ENCODE measurements at places on chromosomes 4 and X.
A peak's percentile ranks its signal among the peaks of the same experiment; 100 is the strongest.

DNA sequence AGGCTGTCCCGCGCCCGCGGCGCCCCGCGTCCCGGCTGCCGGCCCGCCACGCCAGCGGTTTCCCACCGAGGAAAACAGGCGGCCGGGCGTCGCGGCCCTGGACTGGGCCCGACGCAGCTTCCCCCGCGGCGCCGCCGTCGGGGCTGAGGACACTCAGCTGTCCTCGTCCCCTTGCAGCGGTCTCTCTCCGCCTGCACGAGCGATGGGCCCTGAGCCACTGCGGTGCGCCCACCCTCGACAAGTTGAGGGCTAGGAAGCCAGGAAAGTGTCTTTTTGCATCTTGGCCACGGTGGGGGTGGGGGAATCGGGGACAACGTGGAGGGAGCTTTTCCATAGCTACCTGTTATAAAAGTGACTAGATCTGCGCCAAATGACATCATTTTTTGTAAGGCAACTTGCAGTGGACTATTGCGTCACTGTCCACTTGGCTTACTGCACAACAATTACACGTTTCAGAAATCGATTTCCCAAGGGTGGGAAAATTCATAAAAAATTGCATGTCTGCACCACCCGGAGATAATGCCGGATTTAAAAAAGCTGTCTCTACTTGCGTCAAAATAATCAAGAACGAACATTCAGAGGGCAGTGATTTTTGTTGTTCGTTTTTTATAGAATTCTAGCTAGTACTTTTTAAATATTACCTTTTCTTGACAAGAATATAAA is 1.1 kb downstream of the KLHL15 start:
- DNase-seq = no peak

GRCh38 chrX:141652286-141652685 is 46.3 kb downstream of the SPANXD start:
- no peak for DNase-seq

- no peak for DNase-seq
Measured at GRCh38 chr4:69773484-69773883, 13.1 kb upstream of the SULT1B1 start.

GRCh38 chrX:100680756-100681155 is 36.8 kb downstream of the SRPX2 start:
- no peak for DNase-seq

GRCh38 chr4:86653237-86653865 is 59.2 kb downstream of the PTPN13 start:
- no peak for DNase-seq

GRCh38 chr4:169114341-169114974 is 104.4 kb upstream of the CBR4 start:
- no peak for DNase-seq

DNA sequence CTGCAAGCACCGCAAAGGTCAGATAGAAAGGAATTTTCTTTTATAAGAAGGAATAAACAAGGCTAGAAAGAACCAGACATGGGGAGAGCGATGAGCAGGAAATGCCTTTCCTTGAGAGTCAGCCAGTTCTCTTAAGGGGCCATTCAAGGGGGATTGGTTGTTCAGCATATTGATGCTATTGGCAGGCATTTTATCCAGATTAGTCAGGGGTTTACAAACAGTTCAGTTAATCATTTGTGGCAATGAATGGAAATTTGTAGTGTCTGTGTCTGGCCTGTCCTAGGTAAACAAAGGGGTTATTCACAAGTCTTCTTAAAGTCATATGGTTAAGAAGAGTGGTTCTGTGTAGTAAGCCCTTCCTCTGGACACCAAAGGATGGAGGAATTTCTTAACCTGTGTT is 184.7 kb upstream of the FRMPD4 start:
- DNase-seq = no peak

GRCh38 chr4:22515145-22515887 is 550 bp downstream of the ADGRA3 start:
- peak; percentile 13 for DNase-seq

DNA sequence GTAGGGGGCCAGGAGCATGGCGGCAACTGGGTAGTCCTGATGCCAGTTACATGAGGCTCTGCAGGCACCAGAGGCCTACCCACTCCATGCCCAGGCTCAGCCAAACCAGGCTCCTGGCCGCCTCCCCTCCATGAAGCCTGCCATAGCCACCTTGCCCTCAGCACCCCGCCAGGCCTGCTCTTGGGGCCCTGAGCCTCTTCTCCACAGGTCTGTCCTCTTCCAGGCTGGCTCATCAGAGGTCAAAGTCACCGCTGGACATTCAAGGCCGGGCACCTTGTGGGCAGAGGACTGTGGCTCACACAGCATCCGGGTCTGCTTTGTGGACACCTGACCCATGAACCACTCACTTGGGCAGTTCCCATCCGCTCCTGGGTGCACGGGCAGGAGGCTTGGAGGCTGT is 60.0 kb upstream of the AFAP1 start:
- no peak for DNase-seq

- no peak for DNase-seq
Measured at GRCh38 chr4:70158576-70158975, 4.5 kb downstream of the PRR27 start.

DNA sequence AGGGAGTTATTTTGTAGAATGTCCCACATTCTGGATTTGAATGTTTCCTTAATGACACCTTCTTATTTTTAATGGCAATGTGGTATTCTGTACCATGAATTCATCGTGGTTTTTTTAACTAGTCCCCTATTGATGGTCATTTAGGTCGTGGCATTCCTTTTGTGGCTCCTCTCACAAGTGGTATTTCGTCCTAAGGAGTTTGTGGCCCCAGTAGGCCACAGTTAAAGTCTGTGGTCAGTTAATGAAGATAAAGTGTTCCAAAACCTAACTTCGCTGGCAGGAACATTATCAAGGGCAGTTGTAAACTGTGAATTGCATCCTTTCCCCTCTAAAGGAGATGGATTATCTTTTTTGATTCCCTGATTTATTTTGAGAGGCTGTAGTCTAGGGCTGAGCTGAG is 133.2 kb downstream of the TMEM164 start:
- DNase-seq = no peak

DNA sequence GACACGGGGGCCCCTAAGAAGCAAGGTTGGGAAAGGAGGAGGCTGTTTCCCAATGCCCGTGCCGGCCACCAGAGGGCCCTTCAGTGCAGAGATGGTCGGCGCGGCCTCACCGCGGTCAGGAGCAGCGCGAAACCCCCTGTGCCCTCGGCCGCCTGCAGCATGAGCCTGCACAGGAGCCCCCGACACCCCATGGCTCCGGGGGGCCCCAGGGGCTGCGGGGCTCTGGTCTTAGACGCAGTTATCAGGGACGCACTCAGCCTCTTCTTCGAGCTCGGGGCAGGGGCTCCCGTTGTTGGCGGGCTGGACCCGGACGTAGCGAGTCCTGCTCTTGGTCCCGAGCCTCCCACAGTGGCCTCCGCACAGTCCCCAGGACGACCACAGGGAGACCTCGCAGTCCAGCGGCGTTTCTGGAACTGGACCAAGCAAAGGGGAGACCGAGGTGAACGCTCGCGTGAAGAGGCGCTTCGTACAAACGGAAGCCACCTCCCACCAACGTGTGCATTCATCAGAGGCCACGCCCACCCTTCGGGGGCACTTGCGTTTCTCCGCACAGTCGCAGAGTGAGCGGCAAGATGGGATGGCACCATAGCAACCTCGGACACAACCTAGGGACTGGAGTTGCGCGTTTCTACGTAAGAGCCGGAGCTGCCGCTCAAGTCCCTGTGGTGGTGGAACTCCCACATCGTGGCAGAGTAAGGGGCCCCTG is 5.0 kb downstream of the SPON2 start:
- DNase-seq = no peak

Measured in thoracic aorta (tissue), 2 donors.